ENCODE measurements at places on chromosomes 16 and 17. TPM values are rescaled to one million over a fixed set of nuclear protein-coding genes. Genes with fewer than 3 reads are reported as not detected.

The ABCA10 gene
- total RNA-seq: 6.9 TPM

The RNF43 gene
- 3.5 TPM for total RNA-seq

The MYH3 gene
- 0.44 TPM for total RNA-seq

The SYCE1L gene
- total RNA-seq: 2.9 TPM

The CDK3 gene
- 2.4 TPM for total RNA-seq

Measured in right cardiac atrium (tissue), 5 donors.